ENCODE measurements at places on chromosomes 13 and 19. TPM values are rescaled to one million over a fixed set of nuclear protein-coding genes. Genes with fewer than 3 reads are reported as not detected.

The PLK5 gene
- total RNA-seq = not detected

The LHB gene
- not detected for total RNA-seq

The APBA3 gene
- total RNA-seq = 15.5 TPM

The MBD3L2 gene
- total RNA-seq = not detected

The OR4F17 gene
- not detected for total RNA-seq

The ALOX5AP gene
- total RNA-seq = 1.1 TPM

The KLK14 gene
- 0.23 TPM for total RNA-seq

The SPRY2 gene
- total RNA-seq = 17.7 TPM

The FGF21 gene
- total RNA-seq = not detected

The F2RL3 gene
- not detected for total RNA-seq

The ZNF534 gene
- not detected for total RNA-seq

The SIAH3 gene
- 0.04 TPM for total RNA-seq

The TEX29 gene
- total RNA-seq = not detected

The ZNF211 gene
- total RNA-seq = 4.6 TPM

The IGFL3 gene
- 0.78 TPM for total RNA-seq

The TMEM221 gene
- total RNA-seq = not detected

The SLAIN1 gene
- not detected for total RNA-seq

The BRSK1 gene
- 2.3 TPM for total RNA-seq

The ZNF536 gene
- not detected for total RNA-seq

The ZNF490 gene
- total RNA-seq = 2.6 TPM

The MYH14 gene
- 0.08 TPM for total RNA-seq

The EFNA2 gene
- total RNA-seq = not detected

The CEACAM7 gene
- not detected for total RNA-seq

The CYP2A6 gene
- total RNA-seq = not detected

The PCP2 gene
- total RNA-seq = not detected

The ZNF492 gene
- 1.8 TPM for total RNA-seq

Data from hair follicular keratinocyte (primary cell).